NCI-H446 (cell line): ENCODE measurements at places on chromosomes 2 and 18.

DNA sequence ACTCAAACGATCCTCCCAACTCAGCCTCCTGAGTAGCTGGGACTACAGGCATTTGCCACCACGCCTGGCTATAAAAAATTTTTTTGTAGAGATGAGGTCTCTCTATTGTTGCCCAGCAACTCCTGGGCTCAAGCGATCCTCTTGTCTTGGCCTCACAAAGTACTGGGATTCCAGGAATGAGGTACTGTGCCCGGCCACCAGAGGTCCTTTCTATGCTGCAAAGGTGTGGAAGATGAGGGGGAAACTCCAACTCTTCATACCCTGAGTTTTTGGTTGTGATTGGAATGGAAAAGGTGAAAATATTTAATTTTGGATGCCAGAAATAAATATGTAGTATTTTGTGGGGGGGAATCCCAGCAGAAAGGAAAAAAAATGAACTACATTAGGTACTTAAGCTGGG lies 36.0 kb downstream of the MRPL33 start:
- DNase-seq: no peak

DNA sequence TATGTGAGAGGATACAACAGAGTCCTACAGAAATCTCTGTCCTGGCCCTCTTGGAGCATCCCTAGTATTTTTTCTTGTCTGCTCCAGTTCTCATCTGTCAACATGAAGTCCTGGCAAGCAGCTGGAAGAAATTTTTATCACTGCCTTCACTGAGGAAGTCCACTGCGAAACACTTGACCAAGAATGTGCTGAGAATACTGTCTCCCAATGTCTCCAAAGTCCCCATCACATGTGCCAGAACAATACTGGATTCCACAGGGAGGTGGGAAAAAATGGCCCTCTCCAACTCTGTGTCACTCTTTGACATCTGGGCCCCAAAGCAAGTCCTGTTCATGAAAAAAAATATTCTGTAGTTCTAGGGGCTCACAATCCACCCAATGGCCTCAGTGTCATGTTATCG lies 32.8 kb upstream of the PGAP1 start:
- DNase-seq: no peak

GRCh38 chr2:54259413-54260240 lies 3.6 kb upstream of the TSPYL6 start:
- no peak for DNase-seq

DNA sequence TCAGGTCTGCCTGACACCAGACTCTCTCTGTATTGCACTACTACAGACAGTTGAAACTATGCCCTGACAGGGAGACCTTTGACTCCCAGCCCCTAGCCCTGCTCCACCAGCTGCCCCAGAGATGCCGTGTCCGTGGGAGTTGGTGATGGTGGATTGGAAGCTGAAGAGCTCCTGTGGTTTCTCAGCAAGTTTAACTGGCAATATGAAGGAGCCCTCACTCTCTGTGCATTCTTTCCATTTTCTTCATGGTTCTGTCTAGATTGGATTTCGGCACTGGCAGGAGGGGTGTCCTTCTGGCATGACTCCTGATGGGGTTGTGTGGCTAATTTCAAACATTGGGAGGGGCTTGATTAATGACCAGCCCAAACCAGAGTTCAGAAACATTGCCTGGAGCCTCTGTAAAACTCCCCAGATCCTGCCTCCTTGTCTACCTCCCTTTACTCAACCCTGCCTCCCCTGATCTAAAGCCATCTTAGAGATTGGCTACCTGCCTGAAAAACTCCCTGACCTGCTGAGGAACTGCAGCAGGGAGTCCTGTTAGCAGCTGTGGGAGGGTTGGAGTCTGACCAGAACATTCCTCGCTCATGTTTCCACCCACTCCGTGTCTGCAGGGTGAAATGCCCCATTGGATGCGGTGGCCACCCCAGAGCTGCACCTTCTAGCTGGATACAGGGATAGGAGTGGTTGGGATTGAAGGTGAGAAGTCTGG lies 206.9 kb upstream of the SPRED2 start:
- DNase-seq: peak; percentile 10

- peak; percentile 63 for DNase-seq
Measured at GRCh38 chr2:27703638-27704341, 40.1 kb downstream of the SLC4A1AP start.
